Activated CD8-positive, alpha-beta memory T cell treated with anti-CD3 and anti-CD28 coated beads, Interleukin-2, amount 10 ng/mL, durations not matched to agents 7 days and 5 days (primary cell): ENCODE measurements at places on chromosomes 6 and 20. TPM values are rescaled to one million over a fixed set of nuclear protein-coding genes. Genes with fewer than 3 reads are reported as not detected.

Gene SLC22A16
- not detected for total RNA-seq

Gene OR2J3
- total RNA-seq = not detected

DNA sequence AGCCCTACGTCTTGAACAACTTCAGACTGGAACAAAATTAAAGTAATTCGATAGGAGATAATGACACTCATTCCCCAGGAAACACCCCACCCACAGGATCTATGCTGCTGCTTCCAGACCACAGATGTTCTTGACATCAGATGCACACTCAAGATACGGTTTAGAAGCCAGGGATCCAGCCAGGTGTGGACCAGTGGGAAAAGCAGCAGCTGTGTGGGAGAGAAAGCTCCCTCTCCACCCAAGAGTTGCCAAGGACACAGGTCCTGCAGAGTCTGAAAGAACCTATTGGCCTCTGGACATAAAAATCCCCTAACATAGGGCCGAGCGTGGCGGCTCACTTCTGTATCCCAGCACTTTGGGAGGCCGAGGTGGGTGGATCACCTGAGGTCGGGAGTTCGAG, 91.7 kb upstream of the NFATC2 start:
- no peak overlapping the region for H3K27ac ChIP-seq
- H3K4me3 ChIP-seq = no peak overlapping the region
- H3K36me3 ChIP-seq = no peaks in the 10 kb centered on the region
- H3K4me1 ChIP-seq = peaks cover 42% of the 10 kb centered on the region
- no peak for DNase-seq
- peaks cover 34% of the 10 kb centered on the region for H3K27me3 ChIP-seq

DNA sequence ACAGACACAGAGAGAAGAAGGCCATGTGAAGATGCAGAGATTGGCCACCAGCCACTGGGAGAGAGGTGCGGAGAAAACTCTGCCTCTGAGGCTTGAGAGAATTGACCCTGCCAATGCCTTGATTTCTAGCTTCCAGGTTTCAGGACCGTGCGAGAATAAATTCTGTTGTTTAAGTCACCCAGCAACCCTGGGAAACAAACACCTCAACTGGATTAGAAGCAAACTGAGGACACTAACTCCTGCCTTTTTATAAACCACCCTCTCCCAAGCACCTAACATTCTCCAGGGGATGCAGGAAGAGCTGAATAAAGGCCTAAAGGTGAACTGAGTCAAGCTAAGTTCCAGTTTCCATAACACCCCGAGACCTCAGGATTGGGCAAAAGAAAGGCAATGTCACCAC, 136.1 kb downstream of the ANKRD60 start:
- H3K27ac ChIP-seq = no peak overlapping the region
- no peak for DNase-seq
- peaks cover 11% of the 10 kb centered on the region for H3K27me3 ChIP-seq
- H3K4me1 ChIP-seq = no peaks in the 10 kb centered on the region
- H3K36me3 ChIP-seq = no peaks in the 10 kb centered on the region

- H3K27me3 ChIP-seq = peaks cover 63% of the 10 kb centered on the region
- no peak for DNase-seq
- H3K4me3 ChIP-seq = no peak overlapping the region
Observed at GRCh38 chr6:18280084-18280483, 15.8 kb upstream of the DEK start.

DNA sequence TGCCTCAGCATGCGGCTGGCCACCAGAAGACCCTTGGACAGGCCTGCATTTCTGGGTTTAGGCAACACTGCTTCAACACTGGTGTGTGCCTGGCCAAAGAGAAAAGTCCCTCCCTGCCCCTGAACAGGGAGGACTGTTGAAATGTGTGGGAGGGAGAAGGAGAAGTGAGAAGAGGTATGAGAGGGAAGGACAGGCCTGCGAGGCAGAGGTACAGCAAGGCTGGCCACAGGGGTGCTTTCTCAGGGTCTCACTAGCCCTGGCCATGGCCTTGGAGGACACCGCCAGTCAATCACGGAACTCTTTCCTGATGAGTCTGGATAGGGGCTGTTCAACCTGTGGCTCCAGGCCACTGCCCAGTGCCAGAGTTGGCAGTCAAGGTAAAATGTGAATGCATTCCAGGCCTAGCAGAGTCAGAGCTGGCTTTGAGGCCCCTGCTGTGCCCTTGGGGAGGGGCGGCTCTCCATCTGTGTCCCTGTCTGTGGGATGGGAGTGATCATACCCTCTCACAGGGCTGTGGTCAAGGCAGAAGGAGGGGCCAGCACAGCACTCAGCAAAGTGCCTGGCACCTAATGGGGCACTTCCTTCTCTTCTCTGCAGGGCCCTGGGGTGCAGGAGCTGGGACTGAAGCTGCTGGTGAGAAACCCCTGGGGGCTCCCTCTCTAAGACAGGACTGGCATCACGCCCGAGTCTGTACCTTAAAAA, 43.2 kb upstream of the CDH22 start:
- no peak overlapping the region for H3K4me3 ChIP-seq
- H3K27ac ChIP-seq = peak overlapping the region; percentile 52
- H3K4me1 ChIP-seq = peaks cover 14% of the 10 kb centered on the region
- no peaks in the 10 kb centered on the region for H3K27me3 ChIP-seq
